CD4-positive, alpha-beta T cell (primary cell): ENCODE measurements at places on chromosomes 1 and 21. TPM values are rescaled to one million over a fixed set of nuclear protein-coding genes. Genes with fewer than 3 reads are reported as not detected.

GRCh38 chr1:223298701-223299100 lies 65.3 kb downstream of the SUSD4 start:
- H3K4me1 ChIP-seq: peaks cover 23% of the 10 kb centered on the region
- no peaks in the 10 kb centered on the region for H3K27me3 ChIP-seq
- H3K4me3 ChIP-seq: no peak overlapping the region
- no peak for DNase-seq

GRCh38 chr1:236302941-236303340 lies 21.2 kb upstream of the ERO1B start:
- no peak overlapping the region for H3K27ac ChIP-seq
- no peaks in the 10 kb centered on the region for H3K27me3 ChIP-seq
- H3K36me3 ChIP-seq: no peaks in the 10 kb centered on the region
- no peak for DNase-seq
- no peak overlapping the region for H3K4me3 ChIP-seq

- H3K27ac ChIP-seq: no peak overlapping the region
- H3K4me1 ChIP-seq: peaks cover 7% of the 10 kb centered on the region
- no peak for DNase-seq
- H3K4me3 ChIP-seq: no peak overlapping the region
Measured at GRCh38 chr1:247376659-247377058, 39.3 kb upstream of the NLRP3 start.

DNA sequence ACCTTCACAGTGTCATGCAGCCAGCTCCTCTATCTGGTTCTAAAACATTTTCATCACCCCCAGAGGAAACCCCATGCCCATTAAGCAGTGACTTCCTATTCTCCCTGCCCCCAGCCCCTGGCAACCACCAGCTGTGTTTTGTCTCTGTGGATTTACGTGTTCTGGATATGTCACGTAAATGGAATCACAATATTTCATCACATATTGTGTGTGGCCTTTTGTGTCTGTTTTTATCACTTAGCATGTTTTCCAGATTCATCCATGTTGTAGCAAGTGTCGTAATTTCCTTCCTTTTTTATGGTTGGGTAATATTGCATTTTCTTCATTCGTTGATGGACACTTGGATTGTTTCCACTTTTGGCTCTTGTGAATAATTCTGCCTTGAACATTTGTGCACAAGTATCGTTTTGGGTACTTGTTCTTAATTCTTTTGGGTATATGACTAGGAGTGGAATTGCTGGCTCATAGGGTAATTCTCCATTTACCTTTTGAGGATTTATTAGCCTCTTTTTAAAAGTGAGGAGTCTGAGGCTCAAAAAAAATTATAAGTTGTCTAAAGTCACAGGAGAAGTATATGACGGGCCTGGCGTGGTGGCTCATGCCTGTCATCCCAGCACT lies 127.0 kb downstream of the MRPS6 start:
- H3K4me3 ChIP-seq: no peak overlapping the region
- H3K27ac ChIP-seq: no peak overlapping the region
- H3K27me3 ChIP-seq: no peaks in the 10 kb centered on the region
- H3K4me1 ChIP-seq: peaks cover 51% of the 10 kb centered on the region
- no peak for DNase-seq

- peaks cover 47% of the 10 kb centered on the region for H3K27me3 ChIP-seq
- peak overlapping the region; percentile 67 for H3K4me3 ChIP-seq
- no peaks in the 10 kb centered on the region for H3K36me3 ChIP-seq
Measured at GRCh38 chr1:47436979-47437446, 831 bp upstream of the FOXD2 start.

The NHLH2 gene
- not detected for total RNA-seq

- peak within 1 kb of the TSS; percentile 16 for H3K4me3 ChIP-seq
- peaks cover 96% of the 10 kb centered on the region for H3K27me3 ChIP-seq
- peaks cover 22% of the 10 kb centered on the region for H3K4me1 ChIP-seq
- H3K27ac ChIP-seq: no peak within 1 kb of the TSS
- no peaks in the 10 kb centered on the region for H3K36me3 ChIP-seq
- no peak for DNase-seq
Measured at GRCh38 chr1:46489638-46490405, at the start of gene DMBX1. DMBX1 (plus strand) TSS chr1:46489836; CDS start chr1:46507011, 17,175 bp downstream.

GRCh38 chr1:110585481-110585880 lies 20.7 kb downstream of the KCNA2 start:
- H3K4me1 ChIP-seq: no peaks in the 10 kb centered on the region
- no peak for DNase-seq
- no peaks in the 10 kb centered on the region for H3K27me3 ChIP-seq

DNA sequence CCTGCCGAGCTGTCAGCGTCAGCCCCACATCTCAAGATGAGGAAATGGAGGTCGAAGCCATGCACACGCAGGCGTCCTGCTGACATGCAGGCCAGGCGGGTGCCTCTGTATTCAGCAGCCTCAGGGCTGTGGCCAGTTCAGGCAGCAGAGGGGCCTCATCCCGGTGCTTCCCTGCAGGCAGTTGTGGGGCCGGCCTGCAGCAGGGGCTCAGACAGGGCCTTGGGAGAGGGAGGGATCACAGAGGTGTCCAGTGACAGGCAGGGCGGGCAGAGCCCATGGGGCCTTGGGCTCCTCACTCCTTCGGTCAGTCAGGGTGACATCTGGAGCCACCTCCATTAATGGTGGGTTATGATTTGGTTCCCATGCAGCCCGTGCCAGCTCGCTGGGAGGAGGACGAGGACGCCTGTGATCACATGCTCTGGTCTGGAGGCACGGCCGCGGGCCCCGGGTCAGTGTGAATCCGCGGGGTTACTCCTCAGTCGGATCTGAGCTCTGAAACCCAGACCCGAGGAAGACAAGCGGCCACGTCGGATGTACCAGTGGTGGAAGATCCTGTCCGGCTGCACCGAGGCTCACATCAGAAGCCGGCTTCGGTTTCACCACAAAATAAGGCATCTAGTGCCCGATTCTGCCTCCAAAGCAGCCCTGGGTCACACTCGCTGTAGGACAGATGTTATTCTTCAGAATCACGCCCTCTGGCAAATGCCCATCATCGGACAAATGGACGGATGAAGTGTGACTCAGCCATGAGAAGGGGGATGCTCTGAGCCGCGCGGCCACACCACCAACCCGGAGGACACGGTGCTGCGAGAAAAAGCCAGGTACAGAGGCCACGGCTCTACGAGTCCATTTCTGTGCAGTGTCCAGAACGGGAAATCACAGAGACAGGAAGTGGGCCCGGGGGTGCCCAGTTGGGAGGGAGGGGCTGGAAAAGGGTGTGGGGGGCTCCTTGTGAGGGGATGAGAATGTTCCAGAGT lies 33.4 kb downstream of the KRTAP10-1 start:
- peaks cover 18% of the 10 kb centered on the region for H3K4me1 ChIP-seq
- H3K27me3 ChIP-seq: no peaks in the 10 kb centered on the region
- H3K4me3 ChIP-seq: no peak overlapping the region
- no peaks in the 10 kb centered on the region for H3K36me3 ChIP-seq

DNA sequence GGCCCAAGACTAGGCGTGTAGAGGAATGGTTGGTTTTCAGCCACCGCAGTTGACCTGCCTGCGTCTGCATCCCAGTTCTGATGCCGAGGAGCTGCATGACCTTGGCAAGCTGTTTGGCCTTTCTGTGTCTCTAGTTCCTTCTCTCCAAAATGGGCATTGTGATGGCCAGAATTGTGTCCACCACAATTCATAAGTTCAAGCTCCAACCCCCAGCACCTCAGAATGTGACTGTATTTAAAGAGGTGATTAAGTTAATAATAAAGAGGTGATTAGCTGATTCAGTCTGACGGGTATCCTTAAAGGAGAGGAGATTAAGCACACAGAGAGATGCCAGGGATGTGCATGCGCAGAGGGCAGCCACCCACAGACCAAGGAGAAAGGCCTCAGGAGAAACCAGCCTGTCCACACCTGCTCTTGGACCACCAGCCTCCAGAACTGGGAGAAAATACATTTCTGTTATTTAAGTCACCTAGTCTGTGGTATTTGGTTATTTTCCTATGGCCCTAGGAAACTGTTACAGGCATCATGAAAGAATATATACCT lies 28.5 kb downstream of the MAB21L3 start:
- no peak for DNase-seq
- peaks cover 8% of the 10 kb centered on the region for H3K4me1 ChIP-seq
- no peaks in the 10 kb centered on the region for H3K27me3 ChIP-seq

The FAM151A gene
- total RNA-seq: not detected

DNA sequence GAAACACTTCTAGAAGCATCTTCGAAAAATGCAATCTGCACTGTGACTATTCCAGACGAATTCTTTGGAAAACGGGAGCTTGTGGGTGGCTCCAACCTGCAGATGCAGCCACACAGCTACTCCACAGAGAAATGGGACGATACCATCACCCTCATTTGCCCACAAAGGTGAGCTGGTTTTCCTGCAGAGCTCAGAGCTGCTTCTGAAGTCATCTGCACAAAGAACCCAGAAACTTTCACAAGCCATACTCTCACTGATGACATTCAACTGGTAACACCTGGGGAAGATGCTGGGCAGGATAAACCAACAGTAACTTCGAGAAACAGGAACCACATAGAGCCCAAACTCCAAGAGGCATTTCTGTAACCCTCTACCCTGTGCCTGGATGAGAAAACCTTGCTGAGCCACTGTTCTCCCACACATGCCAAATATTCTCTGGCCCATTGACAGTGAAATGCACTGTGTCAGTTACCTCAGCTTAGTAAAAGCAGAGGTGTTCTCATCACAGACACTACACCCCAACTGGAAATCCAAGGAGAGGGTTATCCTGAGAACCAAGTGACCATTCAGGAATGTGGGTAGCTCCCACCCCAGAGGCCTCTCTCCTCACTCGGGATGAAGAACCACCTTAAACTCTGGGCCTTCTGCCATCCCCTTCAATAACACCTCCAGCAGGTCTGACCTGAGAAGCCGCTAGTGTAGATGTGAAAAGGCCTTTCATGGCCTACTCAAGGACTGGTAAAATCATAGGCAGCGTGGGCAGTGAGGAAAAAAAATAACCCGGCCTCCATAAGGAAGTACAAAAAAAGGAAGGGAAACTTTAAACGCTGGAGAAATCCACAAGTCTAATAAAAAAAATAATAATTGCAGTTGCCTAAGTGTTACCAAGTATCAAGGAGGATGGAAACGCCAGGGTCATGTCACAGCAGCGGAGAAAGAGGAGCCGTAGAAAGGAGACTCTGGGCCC lies 56.7 kb downstream of the HSF2BP start:
- H3K4me1 ChIP-seq: no peaks in the 10 kb centered on the region
- no peak overlapping the region for H3K27ac ChIP-seq
- no peaks in the 10 kb centered on the region for H3K27me3 ChIP-seq
- no peaks in the 10 kb centered on the region for H3K36me3 ChIP-seq
- H3K4me3 ChIP-seq: no peak overlapping the region
- DNase-seq: no peak

DNA sequence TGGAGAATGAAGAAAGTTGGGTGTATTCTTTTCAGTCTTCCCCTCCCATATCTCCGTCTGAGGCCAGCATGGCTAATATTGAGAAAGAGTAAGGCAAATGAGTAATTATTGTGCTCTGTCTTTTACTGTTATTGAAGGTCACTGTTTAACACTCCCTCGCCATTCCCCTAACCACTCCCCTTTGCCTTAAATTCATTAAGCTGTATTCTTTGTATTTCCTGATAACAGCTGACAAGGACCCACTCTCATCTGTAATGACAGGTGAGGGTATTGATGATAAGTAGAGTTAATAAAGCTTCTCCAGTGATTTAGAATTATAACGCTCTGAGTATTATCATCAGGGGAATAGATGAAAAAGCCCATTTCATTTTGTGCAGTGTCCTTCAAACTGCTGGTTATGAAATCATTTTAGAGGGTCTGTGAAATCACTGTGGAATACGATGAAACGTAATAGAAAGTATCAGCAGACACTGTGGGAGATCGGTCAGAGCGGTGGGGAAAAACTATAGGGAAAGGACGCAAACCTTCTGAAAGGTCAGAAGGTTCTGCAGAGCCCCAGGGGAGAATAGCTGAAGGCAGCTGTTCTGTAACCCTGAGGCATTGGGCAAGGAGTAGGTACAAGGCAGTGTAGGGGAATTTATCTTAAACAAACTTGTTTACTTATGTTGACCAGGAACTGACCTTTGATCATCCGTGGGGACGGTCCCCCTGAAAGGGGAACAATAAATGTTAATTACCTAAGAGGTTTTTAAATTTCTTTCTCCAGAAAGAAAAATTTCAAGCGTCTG lies 46.3 kb upstream of the CACYBP start:
- H3K4me1 ChIP-seq: peaks cover 6% of the 10 kb centered on the region
- DNase-seq: no peak
- H3K27ac ChIP-seq: no peak overlapping the region
- H3K36me3 ChIP-seq: no peaks in the 10 kb centered on the region

The LEMD1 gene
- total RNA-seq: not detected

GRCh38 chr1:205417870-205418635 lies 3.8 kb downstream of the LEMD1 start:
- H3K36me3 ChIP-seq: no peaks in the 10 kb centered on the region
- no peak overlapping the region for H3K27ac ChIP-seq
- no peaks in the 10 kb centered on the region for H3K4me1 ChIP-seq
- DNase-seq: no peak

DNA sequence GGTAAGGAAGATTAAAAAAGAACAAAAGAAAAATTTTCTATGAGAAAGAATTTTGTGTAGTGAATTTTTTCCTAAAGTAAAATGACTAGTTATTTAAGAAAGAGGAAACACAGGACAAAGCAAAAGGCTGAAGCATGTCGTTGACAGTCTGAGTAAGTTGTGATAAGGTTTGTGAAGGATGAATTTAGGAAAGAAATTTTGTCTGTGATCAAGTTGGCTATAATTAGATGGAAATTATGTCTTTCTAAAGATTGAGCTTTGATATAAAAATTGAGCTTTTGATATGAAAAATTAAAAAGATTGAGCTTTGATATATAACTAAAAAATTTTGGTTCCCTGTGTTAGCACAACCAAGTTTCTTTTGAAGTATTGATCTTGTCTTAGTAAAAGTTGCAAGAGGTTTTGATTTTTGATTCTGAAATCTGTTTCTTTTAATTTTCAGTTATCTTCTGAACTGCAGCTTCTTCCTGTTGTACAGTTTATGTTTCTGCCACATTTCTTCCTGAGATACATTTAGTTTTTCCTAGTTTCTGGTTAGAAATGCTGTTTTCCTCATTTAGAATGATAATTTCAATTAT lies 101.7 kb upstream of the KIAA0040 start:
- no peaks in the 10 kb centered on the region for H3K27me3 ChIP-seq
- H3K36me3 ChIP-seq: no peaks in the 10 kb centered on the region
- H3K4me1 ChIP-seq: peaks cover 9% of the 10 kb centered on the region
- no peak overlapping the region for H3K27ac ChIP-seq
- H3K4me3 ChIP-seq: no peak overlapping the region
- no peak for DNase-seq

DNA sequence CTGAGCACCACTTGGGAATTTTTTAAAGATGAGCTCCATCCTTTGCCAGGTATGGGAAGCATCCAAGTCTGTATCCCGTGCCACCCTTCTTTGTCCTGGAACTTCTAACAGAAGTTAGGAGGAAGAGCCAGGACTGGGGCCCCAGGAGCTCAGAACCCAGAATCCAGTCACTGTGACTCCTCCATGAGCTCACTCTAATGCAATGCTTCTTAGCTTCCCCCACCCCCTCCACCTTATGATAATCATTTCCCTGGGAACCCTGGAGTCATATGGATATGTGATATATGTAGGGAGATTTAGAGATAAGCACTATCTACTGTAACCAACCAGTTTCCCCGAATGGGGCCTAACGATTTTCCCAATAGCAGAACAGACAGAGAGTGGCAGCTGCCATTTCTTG lies 758 bp upstream of the SPRR5 start:
- no peaks in the 10 kb centered on the region for H3K4me1 ChIP-seq
- no peak overlapping the region for H3K27ac ChIP-seq
- no peak overlapping the region for H3K4me3 ChIP-seq
- DNase-seq: no peak
